Kidney epithelial cell (primary cell): ENCODE measurements at places on chromosomes 5 and 9. TPM values are rescaled to one million over a fixed set of nuclear protein-coding genes. Genes with fewer than 3 reads are reported as not detected.

DNA sequence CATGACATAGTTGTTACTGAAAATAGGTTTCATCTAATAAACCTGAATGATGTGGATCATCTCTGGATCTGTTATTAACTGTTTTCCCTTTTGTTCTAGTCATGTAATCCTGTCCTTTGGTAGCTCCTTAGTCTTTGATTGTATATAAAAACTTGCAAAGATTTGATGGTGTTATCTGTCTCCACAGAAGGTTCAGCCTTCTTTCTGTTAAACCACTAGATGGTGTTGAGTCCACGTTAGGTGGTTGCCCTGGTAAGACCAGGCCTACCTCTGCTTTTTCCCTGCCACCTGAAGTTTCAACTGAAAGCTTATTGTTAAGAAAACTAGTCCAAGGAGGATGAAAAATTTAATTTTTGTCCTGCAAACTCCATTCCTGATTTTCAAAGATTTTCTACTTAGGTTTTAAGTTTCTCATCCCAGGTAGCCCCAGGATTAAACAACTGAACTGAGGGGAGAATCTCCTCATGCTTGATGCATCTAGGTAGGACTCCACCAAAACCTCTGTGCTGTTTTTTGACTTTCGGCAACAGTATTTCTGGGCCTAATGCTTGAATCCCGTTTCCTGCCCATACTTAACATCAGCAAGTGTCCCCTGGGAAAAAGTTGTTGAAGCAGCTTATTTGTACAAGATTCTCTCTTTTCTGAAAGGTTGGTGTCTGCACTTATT, 68.5 kb downstream of the RICTOR start:
- DNase-seq: no peak

GRCh38 chr5:133145436-133146170, 93.8 kb downstream of the HSPA4 start:
- no peak for DNase-seq

DNA sequence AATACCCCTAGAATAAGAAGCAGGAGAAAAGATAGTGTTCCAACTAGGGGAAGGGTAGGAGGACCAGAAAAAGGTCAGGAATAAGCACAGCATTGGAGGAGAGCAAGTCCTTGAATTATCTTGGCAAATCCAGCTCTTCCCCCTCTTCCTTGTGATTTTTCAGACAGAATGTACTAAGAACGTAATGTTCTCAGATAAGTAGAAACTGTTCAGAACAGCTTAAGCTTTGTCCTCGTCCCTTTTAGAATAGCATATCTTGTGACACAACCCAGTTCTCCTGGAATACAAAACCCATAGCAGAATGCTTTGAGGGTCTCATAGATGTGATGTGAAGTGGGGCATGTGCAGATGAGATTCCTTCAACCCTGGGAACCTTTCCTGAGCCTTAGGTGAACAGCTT, 97.4 kb downstream of the EMB start:
- DNase-seq: no peak

DNA sequence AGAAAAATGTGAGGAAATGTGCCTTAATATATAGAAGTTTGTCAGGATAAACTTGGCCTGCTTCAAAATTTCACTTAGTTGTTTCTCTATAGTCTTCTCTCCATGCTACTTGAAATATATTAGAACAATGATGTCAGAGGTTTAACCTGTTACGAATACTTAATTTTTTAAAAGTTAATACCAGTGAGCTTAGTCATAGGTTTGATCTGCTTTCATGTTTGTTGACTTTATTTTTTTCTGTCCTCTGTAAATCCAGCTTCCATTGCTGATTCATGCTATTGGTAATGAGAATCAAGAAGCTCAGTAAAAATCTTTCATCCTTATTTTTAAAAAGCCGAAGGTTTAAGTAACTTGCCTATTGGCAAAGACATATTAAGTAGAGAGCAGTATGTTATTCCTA, 27.9 kb downstream of the BDP1 start:
- DNase-seq: peak; percentile 73

DNA sequence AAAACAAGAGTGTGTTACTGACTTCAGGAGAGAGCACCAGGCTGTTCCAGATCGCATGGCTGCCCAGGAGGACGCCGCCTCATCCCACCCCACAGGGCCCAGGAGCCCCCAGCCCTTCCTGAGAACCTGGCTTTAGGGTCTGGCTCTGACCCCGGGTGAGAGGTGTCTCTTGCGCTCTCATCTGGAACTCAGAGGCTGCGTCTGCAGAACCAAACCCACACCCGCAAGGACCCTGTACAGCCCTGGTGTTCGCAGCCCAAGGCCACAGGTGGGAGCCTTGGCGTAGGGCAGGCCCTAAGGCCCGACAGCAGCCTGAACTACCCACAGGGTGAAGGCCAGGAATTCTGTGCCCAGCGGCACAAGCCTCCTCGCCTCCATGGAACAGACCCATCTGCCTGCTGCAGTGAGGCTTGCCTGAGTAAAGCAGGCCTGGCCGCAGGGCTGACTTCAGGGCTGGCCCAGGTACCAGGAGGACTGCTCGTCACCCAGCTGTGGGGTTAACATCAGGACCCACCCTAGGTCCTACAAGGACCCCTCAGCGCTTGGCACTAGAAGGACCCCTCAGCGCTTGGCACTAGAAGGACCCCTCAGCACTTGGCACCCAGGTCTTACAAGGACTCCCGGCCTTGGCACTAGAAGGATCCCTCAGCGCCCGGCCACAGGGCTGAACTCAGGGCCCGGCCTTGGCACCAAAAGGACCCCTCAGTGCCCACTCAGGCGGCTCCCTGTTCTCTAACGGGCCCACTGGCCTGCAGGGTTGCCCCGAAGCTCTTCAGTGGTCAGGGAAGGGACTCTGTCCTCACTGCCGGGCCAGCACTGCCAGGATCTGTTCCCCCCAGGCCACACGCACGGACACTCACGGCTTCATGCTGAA, 48.2 kb downstream of the NKD2 start:
- no peak for DNase-seq

- no peak for DNase-seq
Observed at GRCh38 chr5:61604076-61605025, 272.3 kb downstream of the ZSWIM6 start.

- peak; percentile 14 for DNase-seq
Observed at GRCh38 chr5:19322716-19323485, 665.1 kb downstream of the CDH18 start.

GRCh38 chr9:97548819-97549540, 47.5 kb downstream of the TMOD1 start:
- no peak for DNase-seq

Gene PCA3
- not detected in 2 replicates for total RNA-seq
